Stimulated activated CD8-positive, alpha-beta memory T cell treated with anti-CD3 and anti-CD28 coated beads, Interleukin-7, amount 100 ng/mL, for 1 hour (primary cell): ENCODE measurements at places on chromosomes 7 and 10.

DNA sequence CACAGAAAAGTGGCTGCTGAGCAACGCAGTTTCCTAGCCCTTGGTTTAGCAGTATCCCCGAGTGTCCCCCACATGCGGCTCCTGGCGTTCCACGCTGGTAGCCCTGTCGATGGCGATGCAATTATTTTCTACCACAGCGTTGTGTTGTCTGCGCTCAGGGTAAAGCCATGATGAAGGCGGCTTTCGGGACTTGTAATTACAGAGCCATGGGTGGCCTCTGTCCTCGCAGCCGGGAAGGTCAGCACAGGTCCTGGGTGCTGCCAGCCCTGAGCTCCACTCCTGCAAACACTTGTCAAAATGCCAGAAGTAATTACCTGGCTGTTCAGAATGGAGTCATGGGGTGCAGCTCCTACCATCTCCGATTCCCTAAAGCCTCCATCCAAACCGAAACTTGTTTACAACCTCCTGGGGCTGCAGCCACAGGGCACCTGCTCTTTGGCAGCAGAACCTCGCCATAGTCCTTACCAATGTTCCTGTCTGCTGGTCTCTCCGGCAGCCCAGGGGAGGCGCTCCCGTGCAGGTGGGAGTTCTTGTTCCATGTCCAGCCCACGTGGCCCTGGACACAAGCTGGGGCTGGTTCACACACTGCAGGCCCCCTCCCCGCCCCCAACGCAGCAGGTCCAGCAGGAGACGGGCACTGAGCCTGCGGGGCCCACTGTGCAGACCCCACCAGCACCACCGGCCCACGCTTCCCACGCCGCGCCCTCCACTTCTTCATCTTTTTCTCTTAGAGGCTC, 512.6 kb downstream of the PTPRN2 start:
- DNase-seq, result no peak

- no peak for DNase-seq
Observed at GRCh38 chr7:28942168-28942567, 16.0 kb downstream of the TRIL start.

DNA sequence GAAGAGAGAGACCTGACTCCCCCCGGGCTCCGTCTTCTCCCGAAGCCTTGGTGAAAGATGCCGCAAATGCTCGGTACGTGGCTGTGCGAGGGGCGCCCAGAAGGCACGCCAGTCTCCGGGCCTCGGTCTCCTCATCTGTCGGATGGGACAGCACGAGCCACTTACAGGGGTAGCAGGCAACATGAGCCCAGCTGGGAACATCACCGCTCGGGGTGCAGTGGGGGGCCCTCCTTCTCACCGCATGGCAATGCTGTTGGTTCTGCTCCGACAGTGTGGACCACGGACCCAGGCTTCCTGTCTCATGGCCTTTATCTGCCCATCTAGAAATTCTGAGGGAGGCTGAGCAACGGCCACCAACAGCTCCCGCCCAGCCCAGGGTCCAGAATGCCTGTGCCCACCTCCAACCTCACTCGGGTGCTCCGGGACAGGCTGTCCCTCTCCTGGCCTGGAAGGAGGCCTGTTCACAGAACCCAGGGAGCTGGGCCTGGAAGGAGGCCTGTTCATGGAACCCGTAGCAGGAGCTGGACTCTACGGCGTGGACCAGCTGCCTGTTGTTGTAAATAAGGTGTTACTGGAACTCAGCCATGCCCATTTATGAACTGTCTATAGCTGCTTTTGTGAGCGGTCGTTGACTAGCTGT, 15.8 kb downstream of the ADAP1 start:
- no peak for DNase-seq

GRCh38 chr7:117777335-117778142, 95.7 kb downstream of the CTTNBP2 start:
- no peak for DNase-seq

DNA sequence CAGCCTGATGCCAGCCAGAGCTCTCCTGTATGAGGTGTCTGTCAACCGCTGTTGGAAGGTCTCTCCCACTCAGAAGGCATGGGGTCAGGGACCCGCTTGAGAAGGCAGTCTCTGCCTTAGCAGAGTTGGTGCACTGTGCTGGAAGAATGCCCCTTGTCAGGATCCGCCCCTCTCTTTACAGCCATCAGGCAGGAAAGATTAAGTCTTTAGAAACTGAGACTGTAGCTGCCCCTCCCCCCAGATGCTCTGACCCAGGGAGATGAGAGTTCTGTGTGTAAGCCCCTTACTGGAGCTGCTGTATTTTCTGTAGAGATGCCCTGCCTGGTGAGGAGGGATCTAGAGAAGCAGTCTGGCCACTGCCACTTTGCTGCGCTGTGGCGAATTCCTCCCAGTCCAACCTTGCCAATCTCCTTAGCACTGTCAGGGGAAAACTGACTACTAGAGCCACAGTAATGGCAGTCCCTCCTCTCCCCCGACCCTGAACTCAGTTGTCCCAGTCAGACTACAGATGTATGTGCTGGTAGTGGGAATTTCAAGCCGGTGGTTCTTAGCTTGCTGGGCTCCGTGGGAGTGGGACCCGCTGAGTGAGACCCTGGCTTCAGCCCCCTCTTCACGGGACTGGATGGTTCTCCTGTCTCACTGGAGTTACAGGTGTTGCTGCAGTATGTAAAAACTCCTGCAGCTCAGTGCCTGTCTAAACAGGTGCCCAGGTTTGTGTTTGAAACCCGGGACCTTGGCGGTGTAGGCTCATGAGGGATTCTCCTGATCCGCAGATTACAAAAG, 285.5 kb upstream of the ZWINT start:
- DNase-seq, result no peak

GRCh38 chr10:11682851-11683250, 59.3 kb upstream of the ECHDC3 start:
- no peak for DNase-seq
